ENCODE measurements at places on chromosomes 2 and 18. TPM values are rescaled to one million over a fixed set of nuclear protein-coding genes. Genes with fewer than 3 reads are reported as not detected.

The MC5R gene
- not detected for total RNA-seq

The HK2 gene
- total RNA-seq, result 31.9 TPM

The DNAH7 gene
- 2.7 TPM for total RNA-seq

The ZNF2 gene
- 6.7 TPM for total RNA-seq

The ANKRD36C gene
- 62.6 TPM for total RNA-seq

The REG3G gene
- not detected for total RNA-seq

The SMARCAL1 gene
- 17.9 TPM for total RNA-seq

The TWIST2 gene
- 9.2 TPM for total RNA-seq

The RGPD5 gene
- 61.6 TPM for total RNA-seq

The RAB12 gene
- total RNA-seq, result 61.9 TPM

The SPC25 gene
- 3.7 TPM for total RNA-seq

The SPP2 gene
- not detected for total RNA-seq

The CAB39 gene
- 74.2 TPM for total RNA-seq

The BMP10 gene
- not detected for total RNA-seq

The IL36RN gene
- total RNA-seq, result not detected

The SLC5A7 gene
- total RNA-seq, result not detected

The EPC2 gene
- total RNA-seq, result 28.6 TPM

The SNED1 gene
- total RNA-seq, result 52.8 TPM

The ATP8B1 gene
- total RNA-seq, result 40.2 TPM

The CRYBA2 gene
- not detected for total RNA-seq

The PROKR1 gene
- 0.11 TPM for total RNA-seq

The NXPH2 gene
- total RNA-seq, result not detected

The DPP10 gene
- total RNA-seq, result not detected

The NT5C1B gene
- not detected for total RNA-seq

The CHPF gene
- 129 TPM for total RNA-seq

The CCDC150 gene
- 4.3 TPM for total RNA-seq

The ZFAND2B gene
- 22.6 TPM for total RNA-seq

The MEP1B gene
- total RNA-seq, result not detected

The FIGN gene
- total RNA-seq, result 2.2 TPM

The PRADC1 gene
- 12.0 TPM for total RNA-seq

The CYTIP gene
- 0.76 TPM for total RNA-seq

The D2HGDH gene
- total RNA-seq, result 11.8 TPM

The LRRC30 gene
- total RNA-seq, result not detected

The LTBP1 gene
- 256 TPM for total RNA-seq

The APOB gene
- 1.7 TPM for total RNA-seq

The LIMS3 gene
- total RNA-seq, result 2.1 TPM

The MAP3K19 gene
- not detected for total RNA-seq

The SLC4A5 gene
- total RNA-seq, result 2.2 TPM
